Activated naive CD8-positive, alpha-beta T cell treated with anti-CD3 and anti-CD28 coated beads, Interleukin-2, amount 10 ng/mL, durations not matched to agents 7 days and 5 days (primary cell): ENCODE measurements at places on chromosomes 12 and 14.
A peak's percentile ranks its signal among the peaks of the same experiment; 100 is the strongest.

DNA sequence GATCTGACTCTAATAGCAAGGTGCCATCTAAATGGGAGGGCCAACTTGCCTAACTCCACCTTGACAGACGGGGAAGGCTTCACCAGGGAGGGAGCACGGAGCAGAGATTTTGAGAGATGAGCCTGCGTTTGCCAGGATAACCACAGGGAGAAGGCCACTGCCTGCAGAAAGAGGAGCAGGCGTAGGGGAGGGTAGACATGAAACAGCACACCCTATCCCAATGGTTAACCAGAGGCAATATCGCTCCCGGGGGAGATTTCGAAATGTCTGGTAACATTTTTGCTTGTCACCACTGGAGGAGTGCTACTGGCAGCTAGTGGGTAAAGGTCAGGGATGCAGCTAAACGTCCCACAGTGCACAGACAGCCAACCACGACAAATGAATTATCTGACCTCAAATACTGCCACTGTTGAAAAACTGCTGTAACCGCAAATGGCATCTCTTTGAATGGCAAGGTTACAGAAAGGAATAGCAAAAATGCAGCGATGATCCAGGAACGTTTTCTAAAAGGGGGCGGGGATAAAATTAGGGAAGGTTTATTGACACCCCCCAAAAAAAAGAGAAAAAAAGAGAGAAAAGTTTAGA, 126.0 kb upstream of the ATF7IP start:
- no peak for DNase-seq
- H3K27ac ChIP-seq = peak overlapping the region; percentile 83
- peak overlapping the region; percentile 58 for H3K4me3 ChIP-seq
- peaks cover 20% of the 10 kb centered on the region for H3K4me1 ChIP-seq
- peaks cover 15% of the 10 kb centered on the region for H3K36me3 ChIP-seq
- no peaks in the 10 kb centered on the region for H3K27me3 ChIP-seq

- H3K36me3 ChIP-seq = no peaks in the 10 kb centered on the region
- no peak for DNase-seq
- peaks cover 3% of the 10 kb centered on the region for H3K4me1 ChIP-seq
These were observed 16.4 kb downstream of the DAO start for GRCh38 chr12:108896336-108896735.

DNA sequence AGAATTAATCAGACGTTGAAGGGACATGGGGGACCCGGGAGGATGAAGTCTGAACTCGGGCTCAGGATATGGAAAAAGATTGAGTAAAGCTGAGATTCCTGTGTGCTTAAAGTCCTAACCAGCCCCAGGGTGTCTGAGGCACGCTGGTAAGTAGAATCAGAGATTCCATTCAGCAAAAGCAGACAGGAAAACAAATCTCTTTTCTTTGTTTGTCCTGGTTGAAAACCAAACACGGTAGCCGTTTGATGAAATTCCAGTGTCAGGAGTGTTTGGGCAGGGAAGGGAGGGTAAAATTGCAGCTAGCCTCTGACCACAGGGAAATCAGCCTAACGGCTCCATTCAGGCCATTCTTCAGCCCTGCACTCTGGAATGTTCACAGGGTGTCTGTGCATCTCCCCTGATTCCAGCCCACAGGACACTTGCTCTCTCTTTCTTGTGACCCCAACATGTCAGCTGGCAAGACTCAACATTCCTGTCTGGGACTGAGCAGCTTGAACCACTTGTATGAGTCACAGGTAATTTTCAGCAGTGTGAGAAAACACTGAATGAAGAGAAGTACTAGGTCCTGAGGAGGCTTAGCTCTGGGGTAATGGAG, 31.0 kb downstream of the NINJ2 start:
- no peak overlapping the region for H3K4me3 ChIP-seq
- no peak for DNase-seq
- H3K27ac ChIP-seq = no peak overlapping the region
- no peaks in the 10 kb centered on the region for H3K36me3 ChIP-seq
- no peaks in the 10 kb centered on the region for H3K27me3 ChIP-seq

- H3K27ac ChIP-seq = no peak overlapping the region
- no peaks in the 10 kb centered on the region for H3K36me3 ChIP-seq
- H3K4me3 ChIP-seq = no peak overlapping the region
- H3K27me3 ChIP-seq = peaks cover 2% of the 10 kb centered on the region
These were observed 45.6 kb downstream of the GUCY2C start for GRCh38 chr12:14650789-14651188.

GRCh38 chr12:62761658-62762057, 173.3 kb downstream of the PPM1H start:
- DNase-seq = no peak
- H3K4me3 ChIP-seq = no peak overlapping the region
- H3K27me3 ChIP-seq = peaks cover 24% of the 10 kb centered on the region
- no peak overlapping the region for H3K27ac ChIP-seq
- peaks cover 19% of the 10 kb centered on the region for H3K4me1 ChIP-seq
- no peaks in the 10 kb centered on the region for H3K36me3 ChIP-seq

GRCh38 chr12:12673296-12673695, 22.7 kb downstream of the GPR19 start:
- H3K27ac ChIP-seq = peak overlapping the region; percentile 4
- no peaks in the 10 kb centered on the region for H3K27me3 ChIP-seq
- no peak for DNase-seq
- peaks cover 15% of the 10 kb centered on the region for H3K4me1 ChIP-seq

DNA sequence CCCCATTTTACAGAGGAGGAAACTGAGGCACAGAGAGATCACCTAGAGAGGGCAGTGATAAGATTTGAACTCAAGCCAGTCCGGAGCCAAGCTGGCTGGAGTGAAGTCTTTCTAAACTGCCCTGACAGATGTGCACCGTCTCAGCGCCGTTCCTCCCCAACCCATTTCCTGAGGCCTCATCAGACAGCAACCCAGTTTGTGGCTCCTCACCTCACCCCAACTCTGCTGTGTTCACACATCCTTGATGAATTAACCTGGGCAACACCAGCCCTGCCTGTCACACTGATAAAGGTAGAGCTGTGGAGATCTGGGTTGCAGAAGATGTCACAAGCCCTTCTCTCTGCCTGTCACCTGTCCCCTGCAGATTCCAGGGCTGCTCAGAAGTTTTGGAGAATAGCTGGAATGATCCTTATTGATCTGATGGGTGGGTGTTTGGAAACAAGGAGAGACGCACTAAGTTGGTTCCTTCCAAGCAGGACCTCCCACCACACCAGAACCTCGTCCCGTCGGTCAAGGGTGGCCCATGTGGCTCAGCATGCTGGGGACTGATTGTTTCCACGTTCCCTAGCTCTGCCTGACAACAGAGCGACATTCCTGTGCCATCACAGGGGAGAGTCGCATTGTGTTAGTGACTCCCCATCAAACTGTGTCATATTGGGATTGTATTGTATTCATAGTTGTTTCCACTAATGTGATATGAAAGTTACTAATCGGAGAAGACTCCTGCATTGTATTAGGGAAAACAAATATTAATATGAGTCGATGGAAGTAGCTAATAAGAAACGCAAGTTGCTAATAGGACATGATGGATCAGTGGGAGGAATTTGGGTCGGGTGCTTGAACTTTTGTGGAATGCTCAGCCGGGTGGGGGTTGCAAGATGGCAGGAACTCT, 200.6 kb downstream of the PHETA1 start:
- H3K4me3 ChIP-seq = peak overlapping the region; percentile 19
- H3K36me3 ChIP-seq = no peaks in the 10 kb centered on the region
- peak; percentile 36 for DNase-seq

- peaks cover 27% of the 10 kb centered on the region for H3K4me1 ChIP-seq
- H3K36me3 ChIP-seq = peaks cover 22% of the 10 kb centered on the region
- peak within 1 kb of the TSS; percentile 85 for H3K27ac ChIP-seq
These were observed at the start of gene TIMELESS for GRCh38 chr12:56448860-56449621. Gene TIMELESS, minus strand, starts transcription at chr12:56449426. Its CDS starts 15,256 bp downstream, at chr12:56434170.

DNA sequence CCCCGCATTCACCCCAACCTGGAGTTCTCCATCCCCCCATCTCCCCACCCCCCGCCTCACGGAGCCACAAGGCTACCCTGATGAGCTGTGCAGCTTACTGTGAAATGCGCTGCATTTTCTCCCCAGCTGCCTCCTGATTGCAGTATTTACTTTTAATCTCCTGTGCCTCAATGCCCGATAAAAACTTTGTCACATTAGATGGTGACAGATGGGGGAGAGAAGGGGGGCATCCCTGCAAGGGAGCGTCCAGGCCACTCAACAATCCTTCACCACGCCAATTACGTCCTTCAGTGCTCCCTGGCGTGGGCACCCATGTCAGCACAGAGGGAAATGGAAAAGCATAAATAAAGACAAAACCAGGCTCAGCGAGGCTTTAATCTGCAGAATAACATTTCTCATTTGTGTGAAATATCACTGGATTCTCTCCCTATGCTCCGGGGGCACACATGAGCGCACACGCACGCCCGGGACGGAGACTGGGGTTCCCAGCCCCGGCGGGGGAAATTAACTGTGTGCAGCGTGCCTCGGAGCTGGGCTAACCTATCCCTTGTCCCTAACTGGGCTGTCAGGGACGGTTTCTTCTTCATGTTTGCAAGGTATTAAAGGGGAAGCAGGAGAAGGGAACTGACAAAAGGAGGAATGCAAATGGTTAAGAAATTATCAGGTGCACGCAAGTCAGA, 186.7 kb upstream of the VASH1 start:
- H3K27me3 ChIP-seq = no peaks in the 10 kb centered on the region
- H3K36me3 ChIP-seq = no peaks in the 10 kb centered on the region
- H3K4me3 ChIP-seq = no peak overlapping the region
